ENCODE measurements at places on chromosomes 1 and 21. TPM values are rescaled to one million over a fixed set of nuclear protein-coding genes. Genes with fewer than 3 reads are reported as not detected.

CAMK2N1 gene
- 4.6 TPM for total RNA-seq

SETD4 gene
- 11.1 TPM for total RNA-seq

SCYL3 gene
- 15.9 TPM for total RNA-seq

DNA sequence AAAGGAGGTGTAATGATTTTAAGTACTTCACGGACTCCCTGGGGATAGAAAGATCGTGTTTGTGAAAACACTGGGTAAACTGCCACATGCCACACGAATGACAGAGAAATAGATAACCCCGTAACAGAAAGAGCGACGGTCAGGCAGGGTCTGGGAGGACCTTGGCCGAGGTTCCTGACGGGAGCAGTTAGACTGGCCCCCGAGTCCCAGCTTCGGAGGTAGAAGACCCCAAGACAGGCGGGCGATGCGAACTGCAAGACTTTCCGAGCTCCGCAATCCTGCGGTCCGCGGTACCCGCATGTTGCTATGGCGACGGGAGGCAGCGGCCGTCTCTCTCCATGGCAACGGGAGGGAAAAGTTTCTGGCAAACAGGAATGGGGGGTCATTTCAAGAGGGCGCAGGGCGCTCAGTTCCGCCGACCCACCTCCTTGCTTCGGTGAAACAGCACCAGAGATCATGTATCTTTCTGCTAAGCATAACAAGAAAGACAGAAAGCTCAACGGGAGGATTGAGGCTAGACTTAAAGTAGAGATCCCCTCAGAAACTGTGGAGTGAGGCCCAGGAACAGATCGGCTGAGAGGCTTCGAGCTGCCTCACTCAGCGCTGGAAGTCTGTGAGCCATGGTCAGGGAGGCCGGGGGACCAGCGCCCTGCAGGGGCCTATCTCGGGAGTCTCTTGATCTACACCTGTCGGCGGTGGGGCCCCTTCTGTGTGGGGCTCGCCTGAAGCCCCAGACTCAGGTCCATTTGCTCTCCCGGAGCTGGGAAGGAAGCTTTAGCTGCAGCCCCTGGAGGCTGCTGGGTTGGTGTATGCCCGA, 685 bp upstream of the SYT6 start:
- DNase-seq = peak; percentile 24

- no peak for DNase-seq
Measured at GRCh38 chr1:240956020-240956419, 344.1 kb upstream of the GREM2 start.

DNA sequence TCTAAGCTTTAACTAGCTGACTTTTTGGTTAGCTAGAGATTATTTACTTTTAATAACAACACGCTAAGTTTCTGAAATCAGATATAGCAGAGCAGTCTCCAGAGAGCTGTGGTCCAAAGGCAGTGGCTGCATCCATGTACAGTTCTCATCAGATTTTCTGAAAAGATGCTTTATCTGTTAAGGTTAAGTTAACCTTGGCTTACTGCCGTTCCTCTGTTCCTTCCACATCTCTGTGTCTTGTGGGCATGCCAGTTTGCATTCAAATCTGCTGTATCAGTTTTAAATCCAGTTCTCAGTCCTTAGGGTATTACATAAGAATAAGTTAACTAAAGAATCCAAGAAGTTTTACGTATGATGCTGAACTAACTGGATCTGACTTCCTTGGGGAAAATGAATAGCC, 46.8 kb downstream of the SPATA46 start:
- DNase-seq = no peak

- no peak for DNase-seq
Measured at GRCh38 chr1:75589637-75590036, 21.3 kb downstream of the SLC44A5 start.

DNA sequence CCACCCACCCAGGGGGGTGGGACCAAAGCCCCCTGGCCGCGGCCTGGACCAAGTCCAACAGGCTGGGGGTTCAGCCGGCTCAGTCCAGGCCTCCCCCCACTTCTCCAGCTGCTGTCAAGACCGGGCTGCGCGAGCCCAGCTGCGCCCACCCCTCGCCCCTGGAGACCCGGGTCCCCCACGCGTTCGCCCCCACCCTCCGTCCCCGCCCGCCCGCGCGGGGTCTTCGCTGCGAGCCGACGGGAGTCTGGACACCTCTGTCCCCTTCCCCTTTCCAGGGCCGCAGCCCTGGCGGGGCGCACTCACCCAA, 253 bp downstream of the RAP1GAP start:
- no peak for DNase-seq

DNA sequence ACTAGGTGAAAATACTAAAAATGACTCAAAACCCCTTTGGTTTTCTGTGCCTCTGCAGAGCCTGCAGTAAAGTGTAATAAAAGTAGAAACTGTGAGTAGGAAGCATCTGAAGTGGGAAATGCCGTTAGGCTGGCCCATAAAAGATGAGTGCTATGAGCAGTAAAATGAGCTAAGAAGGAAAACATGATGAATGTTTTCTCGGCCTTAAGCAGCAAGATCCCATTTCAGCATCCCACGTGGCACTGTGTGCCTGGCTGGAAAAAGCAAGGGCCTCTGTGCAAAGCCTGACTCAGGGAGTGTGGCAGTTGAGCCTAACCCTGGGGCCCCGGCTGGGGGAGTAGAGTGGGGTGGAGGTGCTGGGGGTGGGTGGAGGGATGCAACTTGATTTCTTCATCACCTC, 109.5 kb downstream of the TBX15 start:
- DNase-seq = no peak

GRCh38 chr1:26391450-26391849, 18.9 kb upstream of the ZNF683 start:
- DNase-seq = no peak

DNA sequence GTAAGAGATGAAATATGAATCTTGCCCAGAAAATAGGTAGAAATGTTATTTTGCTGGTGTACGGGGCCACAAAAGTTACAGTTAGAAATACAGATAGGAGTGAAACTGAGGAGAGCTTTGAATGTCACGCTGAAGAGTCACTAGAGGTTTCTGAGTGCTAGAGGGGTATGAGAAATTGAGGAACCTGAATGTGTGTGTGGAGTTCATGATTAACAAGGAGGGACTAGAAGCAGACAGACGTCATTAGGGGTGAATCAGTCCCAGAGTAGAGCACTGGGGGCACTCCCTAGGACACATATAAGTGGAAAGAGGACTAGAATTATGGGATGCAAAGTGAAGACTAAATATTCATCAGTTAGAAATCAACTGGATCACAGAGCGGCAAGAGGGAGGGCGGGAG, 188.9 kb upstream of the MAP1LC3C start:
- no peak for DNase-seq

- peak; percentile 92 for DNase-seq
Measured at GRCh38 chr1:241799416-241799815, 48.6 kb upstream of the EXO1 start.

GRCh38 chr1:230464671-230465070, 38.5 kb upstream of the PGBD5 start:
- DNase-seq = no peak

DNA sequence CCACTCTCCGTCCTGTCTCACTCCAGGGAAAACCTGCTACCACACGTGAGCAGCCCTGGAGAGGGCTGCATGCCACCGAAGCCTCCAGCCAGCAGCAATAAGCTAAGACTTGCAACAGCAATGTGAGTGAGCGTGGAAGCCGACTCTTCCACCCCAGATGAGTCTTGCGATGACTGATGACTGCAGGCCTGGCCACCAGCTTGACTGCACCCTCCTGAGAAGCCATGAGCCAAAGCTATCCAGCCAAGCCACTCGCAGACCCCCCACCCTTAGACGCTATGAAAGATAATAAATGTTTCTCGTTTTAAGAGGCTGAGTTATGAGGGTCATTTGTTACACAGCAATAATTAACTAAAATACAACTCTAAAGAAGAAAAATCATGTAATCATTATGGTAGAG, 118.6 kb upstream of the GALNT2 start:
- no peak for DNase-seq

GRCh38 chr1:53956308-53957168, 10.4 kb downstream of the LRRC42 start:
- no peak for DNase-seq

- DNase-seq = peak; percentile 74
Measured at GRCh38 chr1:115056395-115056798, 26.8 kb downstream of the TSHB start.

GRCh38 chr1:224894915-224895314, 34.6 kb upstream of the DNAH14 start:
- no peak for DNase-seq

DNA sequence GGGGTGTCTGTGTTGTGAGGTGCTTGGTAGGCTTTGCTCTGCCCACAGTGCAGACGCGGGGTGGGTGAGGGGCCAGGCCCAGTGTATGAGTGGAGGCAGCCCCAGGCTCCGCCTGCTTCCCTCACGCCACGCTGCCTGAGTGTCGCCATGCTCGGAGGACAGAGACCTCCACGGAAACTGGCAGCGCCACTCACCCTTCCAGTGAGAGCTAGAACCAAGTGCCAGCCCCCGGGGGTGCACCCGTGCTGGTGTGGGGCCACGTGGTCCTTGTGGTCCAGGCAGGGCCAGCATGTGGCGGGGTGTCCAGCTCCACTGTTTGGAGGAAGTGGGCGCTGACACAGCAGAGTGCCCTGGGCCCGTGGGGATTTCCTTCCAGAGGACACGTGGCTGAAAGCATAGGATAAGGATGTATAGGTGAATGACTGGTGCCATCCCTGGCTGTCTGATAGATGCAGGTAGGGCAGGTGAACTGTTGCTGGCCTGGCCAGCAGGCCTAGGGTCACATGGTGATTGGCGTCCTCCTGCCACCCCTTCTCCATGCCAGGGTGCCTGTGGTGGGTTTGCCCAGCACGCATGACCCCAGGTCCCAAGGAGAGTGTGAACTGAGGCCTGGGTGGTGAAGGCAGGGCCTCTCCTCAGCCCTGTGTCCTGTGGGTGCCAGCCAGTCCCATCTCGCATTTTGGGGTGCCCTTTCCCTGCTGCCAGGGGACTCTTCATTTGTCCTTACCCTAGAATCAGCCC, 3.8 kb downstream of the LRRC3 start:
- no peak for DNase-seq

- DNase-seq = peak; percentile 38
Measured at GRCh38 chr21:42125571-42126544, 54.7 kb downstream of the UMODL1 start.

DNA sequence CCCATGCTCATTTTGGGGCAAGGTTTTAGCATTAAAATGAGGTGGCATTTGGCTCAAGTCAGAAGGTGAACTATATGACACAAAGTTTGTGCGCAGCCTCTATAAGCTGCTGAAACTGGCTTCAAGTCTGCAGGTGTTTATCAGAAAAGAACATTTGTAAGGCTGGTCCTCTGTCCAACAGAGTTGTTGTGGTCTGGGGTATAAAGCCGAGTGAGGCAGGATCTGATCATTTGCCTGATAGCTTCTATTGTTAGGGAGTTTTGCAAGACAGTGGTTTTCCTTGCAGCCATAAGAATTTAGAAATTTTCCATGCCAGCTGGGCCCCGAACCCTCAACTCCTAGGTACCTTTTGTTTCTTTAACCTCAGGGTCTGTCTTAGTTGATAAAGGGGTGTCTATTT, 130.8 kb downstream of the PGBD5 start:
- DNase-seq = no peak

All from umbilical cord (tissue), 2 donors.